Activated CD4-positive, alpha-beta T cell treated with anti-CD3 and anti-CD28 coated beads for 4 hours (primary cell): ENCODE measurements at places on chromosomes 3 and 15.

GRCh38 chr3:79765911-79766310 lies 1.9 kb downstream of the ROBO1 start:
- DNase-seq: no peak

DNA sequence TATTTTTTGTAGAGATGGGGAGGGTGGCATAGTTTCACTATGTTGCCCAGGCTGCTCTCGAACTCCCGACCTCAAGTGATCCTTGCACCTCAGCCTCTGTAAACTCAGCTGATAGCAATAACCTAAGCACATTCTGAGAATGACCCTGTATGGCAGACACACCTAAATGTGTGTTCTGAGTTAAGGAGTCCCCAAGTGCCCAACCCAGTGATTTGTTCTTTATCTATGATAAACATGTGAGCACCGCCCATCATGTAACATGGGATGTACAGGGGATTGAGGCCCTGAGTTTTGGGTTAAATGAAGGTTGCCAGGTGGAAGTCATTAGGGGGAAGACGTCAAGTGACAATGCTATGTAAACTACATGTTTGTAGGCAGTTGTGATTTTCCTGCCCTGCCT lies 5.7 kb downstream of the NCEH1 start:
- DNase-seq: no peak

DNA sequence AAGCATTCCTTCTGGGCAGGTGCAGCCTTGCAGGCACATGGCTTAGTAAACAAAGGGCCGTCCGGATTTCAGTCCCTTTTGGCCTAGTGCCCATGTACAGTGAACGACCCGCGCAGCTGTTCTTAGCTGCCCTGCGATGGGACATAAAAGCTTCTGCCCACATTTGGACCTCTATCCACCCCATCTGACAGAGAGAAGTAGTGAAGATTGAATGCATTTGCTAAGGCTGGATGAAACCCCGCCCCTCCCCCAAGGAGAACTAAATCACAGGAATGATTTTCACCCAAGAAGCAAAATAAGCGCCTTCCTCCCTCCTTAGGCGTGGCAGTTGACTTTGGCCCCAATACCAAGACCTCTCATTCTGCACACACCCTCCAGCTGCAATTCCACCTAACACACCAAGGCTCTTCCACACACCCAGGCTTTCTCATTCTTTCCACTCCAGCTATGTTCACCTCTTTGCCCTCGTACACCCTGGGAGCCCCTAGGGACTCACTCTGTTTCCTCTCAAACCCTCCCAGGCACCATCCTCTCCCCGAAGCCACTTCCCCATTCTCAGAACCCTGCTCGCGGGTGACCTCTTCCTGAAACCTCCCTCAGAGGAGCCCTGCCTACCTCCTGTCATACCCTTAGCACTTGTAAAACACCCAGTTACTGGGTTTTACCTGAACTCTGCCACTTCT lies 14.1 kb upstream of the HRH1 start:
- DNase-seq: peak; percentile 2

DNA sequence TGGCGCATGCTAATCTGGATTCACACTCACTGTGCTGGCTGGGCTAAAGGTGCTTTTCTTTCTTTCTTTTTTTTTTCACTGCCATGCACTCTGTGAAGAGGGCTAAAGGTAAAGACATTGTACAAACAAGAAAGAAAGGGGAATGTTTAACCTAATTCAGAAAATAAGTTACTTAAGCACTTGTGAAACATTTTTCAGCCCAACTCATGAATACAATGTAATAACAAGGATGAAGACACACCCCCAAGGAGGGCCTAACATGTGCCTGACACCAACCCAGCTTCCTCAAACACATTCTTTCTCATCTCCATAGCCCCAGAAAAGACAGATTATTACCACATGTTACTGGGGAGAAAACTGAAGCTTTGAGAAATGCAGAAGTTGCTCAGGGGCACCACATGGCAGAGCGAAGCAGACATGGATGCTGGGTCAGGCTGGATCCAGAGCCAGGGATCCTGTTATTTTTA lies 5.7 kb downstream of the STIMATE start:
- DNase-seq: no peak

DNA sequence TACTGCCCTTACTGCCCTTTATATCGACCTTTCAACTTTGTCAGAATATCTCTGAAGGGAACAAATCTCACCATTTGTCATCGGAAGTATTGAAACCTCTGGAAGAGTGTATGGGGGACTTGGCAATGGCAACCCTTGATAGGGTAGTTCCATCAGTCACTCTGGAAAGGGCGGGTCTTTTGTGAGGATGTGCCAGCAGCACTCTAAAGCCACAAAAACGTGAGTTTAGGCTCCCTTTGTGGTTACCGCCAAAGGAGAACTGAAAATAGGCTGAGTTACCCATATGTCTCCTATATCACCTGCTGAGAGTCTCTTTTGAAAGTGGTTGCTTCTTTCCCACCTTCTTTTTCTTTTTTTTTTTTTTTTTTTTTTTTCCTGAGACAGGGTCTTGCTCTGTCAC lies 296.8 kb upstream of the CHRM5 start:
- DNase-seq: no peak

- peak; percentile 40 for DNase-seq
Measured at GRCh38 chr15:41501191-41501917, 7.7 kb downstream of the ITPKA start.

DNA sequence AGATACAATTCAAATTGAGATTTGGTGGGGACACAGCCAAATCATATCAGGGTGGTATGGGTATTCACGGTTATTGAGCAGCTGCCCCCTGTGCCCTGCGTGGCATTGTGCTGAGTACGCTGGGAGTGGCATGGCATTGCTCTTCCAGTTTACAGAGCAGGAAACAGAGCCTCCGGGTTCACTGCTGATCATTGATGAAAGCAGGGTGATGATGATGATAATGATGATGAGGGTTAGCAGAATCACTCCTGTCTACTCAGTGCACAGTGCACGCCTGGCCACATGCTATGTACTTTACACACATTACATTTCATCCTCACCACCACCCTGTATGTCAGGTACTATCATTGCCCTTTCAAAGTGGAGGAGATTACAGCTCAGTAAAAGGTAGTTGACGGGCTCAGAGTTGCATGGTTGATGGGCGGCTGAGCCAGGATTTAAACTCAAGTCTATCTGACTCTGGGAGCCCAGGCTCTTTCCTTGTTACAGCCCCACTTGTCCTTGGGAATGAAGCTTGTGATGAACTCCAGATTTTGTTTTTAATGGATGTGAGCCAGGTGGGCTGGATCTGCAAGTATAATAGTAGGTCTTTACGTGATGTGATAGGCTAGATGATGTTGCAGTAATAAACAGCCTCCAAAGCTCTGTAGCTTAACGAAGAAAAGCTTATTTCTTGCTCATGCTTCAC lies 87.6 kb upstream of the MYZAP start:
- no peak for DNase-seq

- DNase-seq: no peak
Measured at GRCh38 chr3:11655196-11655928, 11.6 kb upstream of the VGLL4 start.

- no peak for DNase-seq
Measured at GRCh38 chr15:79736435-79737000, 160.3 kb downstream of the MTHFS start.

GRCh38 chr15:27248251-27248650 lies 277.3 kb downstream of the GABRG3 start:
- no peak for DNase-seq

DNA sequence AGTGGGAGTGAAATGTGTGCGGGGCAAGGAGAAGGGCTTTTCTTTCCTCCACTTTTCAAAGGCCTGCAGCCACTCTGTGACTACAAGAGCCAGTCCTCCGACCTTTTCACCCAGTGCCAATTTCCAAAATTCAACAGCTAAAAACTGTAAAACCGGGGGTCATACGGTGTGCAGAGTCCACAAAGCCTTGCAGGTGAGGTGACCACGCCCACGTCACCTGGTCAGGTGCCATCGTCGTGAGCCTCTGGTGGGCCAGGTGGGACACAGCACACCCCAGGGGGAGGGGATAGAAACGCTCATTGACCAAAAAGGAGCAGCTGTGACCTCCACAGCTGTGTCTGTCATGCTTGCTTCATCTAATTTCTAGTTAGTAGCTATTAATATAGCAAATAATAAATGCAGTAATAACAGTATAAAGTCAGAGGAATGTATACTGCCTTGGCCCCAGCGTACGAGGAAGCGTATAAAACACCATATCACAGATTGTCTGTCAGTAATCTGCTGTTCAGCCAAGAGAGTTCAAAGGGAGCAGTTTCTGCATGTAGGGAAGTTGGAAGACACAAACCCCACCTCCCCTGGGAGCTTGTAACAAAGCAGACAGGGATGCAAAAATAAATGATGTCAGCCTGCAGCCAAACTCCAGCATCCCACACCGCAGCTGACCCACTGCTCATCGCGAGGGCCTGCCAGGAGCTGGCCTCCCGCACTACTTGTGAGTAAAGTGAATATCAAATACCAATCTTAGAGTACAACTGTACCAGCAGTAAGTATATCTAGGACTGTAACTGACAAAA lies 86.7 kb downstream of the VGLL4 start:
- no peak for DNase-seq

GRCh38 chr3:61157414-61157813 lies 93.8 kb downstream of the FHIT start:
- DNase-seq: no peak

DNA sequence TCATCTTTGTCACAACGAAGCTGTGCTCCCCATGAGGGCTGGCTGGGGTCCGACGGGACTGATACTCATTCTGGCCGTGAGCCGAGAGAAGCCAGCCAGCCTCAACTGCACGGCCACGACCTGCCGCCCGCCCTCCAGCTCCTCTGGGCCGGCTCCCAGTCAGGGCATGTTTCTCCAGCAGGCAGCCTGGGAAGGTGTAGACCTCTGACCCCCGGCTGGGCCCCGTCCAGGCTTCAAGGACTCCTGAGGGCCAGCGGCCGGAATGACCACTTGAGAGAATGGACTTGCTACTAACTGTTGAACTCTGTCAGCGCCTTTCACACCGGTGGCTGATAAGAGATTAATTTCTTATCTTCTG lies 18.1 kb upstream of the MUC4 start:
- no peak for DNase-seq

DNA sequence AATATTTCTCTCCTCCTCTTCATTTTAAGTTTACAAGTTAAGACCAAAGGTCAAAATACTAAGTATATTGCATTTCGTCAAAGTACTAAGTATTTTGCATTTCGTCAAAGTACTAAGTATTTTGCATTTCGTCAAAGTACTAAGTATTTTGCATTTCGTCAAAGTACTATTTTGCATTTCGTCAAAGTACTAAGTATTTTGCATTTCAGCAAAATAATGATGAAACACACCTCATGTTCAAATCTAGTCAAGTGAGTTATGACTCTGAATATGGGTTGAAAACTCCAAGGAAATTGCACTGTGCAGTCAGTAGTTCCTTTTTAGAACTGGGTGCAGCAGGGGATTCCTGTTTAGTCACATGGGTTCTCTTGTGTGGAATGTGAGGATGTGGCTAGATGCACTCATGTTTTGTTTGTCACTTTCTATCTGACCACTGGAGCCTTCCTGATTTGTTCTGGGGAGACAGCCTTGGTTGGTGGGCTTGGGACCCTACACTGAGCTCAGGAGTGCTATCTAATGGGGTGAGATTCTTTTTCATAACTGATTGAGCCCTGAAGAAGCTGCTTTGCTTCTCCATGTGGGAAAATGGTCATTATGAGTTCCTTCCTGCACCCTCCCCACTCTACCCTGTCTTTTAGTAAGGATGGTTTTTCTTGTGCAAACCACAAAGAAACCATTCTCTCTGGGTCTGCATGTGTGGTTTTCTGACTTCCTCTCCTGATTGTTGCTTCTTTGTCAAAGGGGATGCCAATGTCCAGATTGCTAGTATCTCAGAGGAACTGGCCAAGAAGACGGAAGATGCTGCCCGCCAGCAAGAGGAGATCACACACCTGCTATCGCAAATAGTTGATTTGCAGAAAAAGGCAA lies 73.4 kb downstream of the CCK start:
- no peak for DNase-seq

GRCh38 chr3:132368962-132369361 lies 48.3 kb upstream of the DNAJC13 start:
- DNase-seq: no peak

DNA sequence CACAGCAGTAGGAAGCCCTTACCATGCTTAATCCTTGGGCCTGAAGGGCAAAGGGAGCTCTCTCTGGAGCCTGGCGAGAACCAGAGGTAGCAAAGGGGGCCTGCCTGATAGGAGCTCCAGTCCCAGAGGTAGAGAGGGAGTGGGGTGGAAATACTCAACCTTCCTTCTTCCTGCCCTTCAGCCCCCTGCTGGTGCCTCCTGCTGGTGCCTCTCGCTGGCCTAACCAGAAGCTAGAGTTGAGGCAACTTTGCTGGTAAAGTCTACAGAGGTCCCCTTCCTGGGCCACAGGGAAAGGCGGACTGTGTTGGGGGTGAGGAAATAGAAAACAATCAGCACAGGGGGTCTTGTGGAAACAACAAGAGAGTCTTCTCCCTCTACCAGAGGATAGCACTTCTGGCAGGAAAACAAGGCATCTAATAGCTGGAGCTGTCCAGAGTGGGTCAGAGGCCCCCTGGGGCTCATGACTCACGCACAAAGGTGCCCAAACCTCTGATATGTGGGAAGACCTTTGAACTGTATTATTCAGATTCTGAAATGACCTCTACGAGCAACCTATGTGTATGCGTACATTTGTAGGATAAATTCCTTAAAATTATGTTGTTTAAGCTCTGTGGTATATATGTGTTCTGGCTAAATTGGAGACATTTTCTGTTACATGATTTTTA lies 133.9 kb downstream of the LRRC28 start:
- no peak for DNase-seq

DNA sequence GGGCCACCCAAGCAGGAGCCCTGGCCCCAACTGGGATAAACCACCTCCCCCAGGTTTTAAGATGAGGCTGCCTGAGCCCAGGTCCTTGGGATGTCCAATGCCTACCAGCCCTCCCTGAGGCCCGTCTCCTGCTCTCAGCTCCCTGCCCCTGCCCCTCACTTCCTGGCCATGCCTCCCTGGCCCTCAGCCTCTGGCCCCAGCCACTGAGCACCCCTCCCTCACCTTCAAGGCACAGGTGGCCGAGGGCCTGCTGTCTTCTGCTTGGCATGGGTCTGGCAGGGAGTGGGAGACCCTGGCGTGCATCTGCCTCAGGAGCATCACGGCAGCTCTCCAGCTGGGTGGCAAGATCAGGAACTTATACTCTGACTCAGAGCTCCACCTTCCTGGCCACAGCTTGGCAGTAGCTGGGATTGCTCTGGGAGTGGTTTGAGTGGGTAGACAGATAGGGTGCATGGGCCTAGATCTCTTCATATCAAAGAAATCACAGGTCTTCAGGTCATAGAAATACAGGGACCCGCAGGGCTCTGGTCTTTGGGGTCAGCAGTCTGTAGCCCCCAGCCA lies at the start of gene PLA2G4E:
Gene PLA2G4E (minus strand): TSS at position 330 of the 561 bp plus-strand sequence. CDS start 12 bp downstream, at position 318.
- no peak for DNase-seq

GRCh38 chr3:68915973-68916372 lies 16.4 kb downstream of the TAFA4 start:
- no peak for DNase-seq

DNA sequence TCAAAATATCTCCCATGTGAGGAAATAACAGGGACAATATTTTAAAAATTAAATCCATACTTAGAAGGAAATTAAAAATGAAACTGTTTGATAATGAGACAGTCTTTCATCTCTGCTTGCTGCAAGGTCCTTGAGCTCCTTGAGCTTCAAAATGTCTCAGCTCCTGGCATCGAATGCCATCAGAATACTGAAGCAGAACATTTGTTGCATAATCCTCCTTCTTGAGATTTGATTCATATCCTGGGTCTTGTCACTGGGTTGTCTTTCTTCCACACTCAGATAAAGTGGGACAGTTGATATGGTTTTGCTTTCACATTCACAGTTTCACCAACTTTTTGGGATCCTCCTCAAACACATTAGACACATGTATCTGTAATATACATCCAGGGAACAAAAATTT lies 27.8 kb downstream of the COL8A1 start:
- no peak for DNase-seq
